ENCODE measurements at places on chromosomes 1 and 21.
A peak's percentile ranks its signal among the peaks of the same experiment; 100 is the strongest.

GRCh38 chr1:79982211-79982610, 975.7 kb upstream of the ADGRL4 start:
- DNase-seq: peak; percentile 93

DNA sequence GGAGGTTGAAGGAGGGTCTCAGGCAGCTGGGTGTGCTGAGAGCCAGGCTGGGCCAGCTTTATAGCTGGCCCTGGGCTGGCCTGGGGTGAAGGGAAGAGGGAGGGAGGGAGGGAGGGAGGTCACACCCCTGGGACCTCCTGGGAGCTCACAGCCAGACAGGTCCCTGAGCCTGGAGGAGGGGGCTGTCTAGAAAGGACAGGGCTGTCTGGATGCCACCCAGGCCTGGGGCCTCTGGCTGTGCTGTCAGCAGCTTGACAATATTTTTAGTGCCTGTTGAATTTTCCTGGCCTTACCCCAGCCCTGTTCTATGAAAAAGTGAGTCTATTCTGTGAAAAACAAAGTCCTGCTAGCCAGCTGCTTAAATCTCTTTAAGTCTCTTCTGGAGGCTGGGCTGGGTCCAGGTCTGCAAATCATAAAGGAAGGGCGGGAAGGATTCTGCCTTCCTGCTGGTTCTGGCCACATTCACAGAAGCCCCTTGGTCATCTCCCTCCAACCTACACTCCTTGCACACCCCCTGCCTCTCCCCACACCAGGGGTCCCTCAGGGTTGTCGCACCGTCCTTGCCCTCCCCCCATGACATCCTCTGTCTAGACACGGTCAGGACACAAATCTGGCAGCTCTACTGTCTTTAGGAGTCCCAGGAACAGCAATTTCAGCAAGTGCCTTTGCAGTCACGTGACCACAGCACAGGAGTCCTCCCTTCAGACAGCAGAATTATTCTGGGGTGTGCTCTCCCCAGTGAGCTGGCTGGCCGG, at the start of gene LEFTY2:
TSS of gene LEFTY2 (minus strand) at position 34 of the 755 bp plus-strand sequence. CDS start 80 bp downstream, outside the sequence.
- DNase-seq: peak; percentile 64

GRCh38 chr1:52633291-52633754, 355 bp downstream of the SHISAL2A start:
- peak; percentile 47 for DNase-seq

DNA sequence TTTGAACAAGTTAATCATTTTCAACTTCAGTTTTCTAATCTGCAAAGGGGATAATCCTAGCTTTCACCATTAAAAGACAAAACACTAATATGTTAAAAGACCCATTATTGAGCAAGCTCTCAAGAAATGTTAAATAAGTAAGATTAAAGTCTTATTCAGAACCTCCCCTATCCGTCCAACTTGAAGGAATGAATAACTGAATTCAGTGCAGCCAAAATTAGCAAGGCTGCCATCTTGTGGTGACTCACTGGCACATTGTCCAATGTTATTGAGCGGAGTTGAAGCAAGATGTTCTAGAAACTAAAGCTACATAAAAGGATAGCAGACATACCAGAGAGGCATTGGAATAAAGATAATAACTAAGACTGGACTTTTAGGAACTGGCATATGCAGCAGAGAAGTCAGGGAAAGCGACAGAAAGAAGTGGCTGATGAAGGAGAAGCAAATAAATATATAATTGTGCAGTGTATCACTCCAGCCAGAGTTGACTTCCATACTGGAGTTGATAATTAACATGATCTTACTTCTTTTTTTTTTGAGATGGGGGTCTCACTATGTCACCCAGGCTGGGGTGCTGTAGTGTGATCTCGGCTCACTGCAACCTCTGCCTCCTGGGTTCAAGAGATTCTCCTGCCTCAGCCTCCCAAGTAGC, 8.2 kb upstream of the CAP1 start:
- DNase-seq: no peak

- DNase-seq: no peak
Observed at GRCh38 chr1:213260311-213261075, 209.5 kb downstream of the RPS6KC1 start.

- DNase-seq: no peak
Observed at GRCh38 chr1:8533124-8533523, 215.2 kb downstream of the SLC45A1 start.

GRCh38 chr1:162846256-162847212, 14.4 kb downstream of the CCDC190 start:
- DNase-seq: no peak

- DNase-seq: no peak
Observed at GRCh38 chr1:226990133-226990716, 50.1 kb downstream of the COQ8A start.

- no peak for DNase-seq
Observed at GRCh38 chr1:109912873-109913272, 2.2 kb downstream of the CSF1 start.

DNA sequence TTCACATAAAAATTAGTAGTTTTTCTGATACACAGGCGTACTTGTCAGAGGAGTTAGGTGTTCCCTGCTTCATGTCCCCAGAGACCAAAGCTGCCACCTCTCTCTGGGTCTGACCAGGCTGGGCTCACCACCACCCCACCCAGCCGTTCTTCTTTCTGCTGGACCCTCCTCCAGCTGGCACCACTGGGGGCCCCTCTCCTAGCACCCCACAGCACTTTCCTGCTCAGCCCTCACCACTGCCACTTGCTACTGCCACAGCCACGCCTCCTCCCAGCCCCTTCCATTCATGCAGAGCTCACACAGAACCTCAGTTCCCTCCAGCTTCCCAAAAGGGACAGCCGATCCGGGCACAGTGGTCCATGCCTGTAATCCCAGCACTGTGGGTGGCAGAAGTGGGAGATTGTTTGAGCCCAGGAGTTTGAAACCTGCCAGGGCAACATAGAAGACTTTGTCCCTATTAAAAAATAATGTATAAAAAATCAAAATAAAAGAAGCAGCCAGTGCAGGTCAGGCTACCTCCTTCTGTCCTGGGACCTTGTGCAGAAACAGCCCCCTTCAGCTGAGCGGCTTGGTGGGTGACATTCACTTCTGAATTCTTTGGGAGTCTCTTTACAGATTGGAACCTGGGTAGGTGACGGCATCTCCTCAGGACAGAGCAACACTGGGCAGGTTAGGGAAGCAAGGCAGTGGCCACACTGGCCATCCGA, 208.3 kb downstream of the TOMM20 start:
- no peak for DNase-seq

DNA sequence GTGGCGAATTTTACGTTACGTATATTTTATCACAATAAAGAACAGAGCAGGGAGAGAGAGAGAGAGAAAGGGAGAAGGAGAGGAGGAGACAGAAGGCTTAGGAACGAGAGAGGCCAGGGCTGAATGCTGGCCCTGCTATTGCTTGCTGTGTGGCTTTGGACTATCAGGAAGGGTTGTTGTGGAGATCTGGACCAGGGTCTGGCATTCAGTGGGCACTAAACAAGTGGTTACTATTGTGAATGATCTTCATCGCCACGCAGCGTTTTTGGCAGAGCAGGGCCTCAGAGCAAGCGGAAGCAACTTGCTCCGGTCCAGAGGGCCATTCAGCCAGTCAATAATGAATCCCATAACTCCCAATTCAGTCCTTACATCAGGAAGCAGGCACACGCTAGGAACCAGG, 26.4 kb downstream of the PIK3C2B start:
- no peak for DNase-seq

DNA sequence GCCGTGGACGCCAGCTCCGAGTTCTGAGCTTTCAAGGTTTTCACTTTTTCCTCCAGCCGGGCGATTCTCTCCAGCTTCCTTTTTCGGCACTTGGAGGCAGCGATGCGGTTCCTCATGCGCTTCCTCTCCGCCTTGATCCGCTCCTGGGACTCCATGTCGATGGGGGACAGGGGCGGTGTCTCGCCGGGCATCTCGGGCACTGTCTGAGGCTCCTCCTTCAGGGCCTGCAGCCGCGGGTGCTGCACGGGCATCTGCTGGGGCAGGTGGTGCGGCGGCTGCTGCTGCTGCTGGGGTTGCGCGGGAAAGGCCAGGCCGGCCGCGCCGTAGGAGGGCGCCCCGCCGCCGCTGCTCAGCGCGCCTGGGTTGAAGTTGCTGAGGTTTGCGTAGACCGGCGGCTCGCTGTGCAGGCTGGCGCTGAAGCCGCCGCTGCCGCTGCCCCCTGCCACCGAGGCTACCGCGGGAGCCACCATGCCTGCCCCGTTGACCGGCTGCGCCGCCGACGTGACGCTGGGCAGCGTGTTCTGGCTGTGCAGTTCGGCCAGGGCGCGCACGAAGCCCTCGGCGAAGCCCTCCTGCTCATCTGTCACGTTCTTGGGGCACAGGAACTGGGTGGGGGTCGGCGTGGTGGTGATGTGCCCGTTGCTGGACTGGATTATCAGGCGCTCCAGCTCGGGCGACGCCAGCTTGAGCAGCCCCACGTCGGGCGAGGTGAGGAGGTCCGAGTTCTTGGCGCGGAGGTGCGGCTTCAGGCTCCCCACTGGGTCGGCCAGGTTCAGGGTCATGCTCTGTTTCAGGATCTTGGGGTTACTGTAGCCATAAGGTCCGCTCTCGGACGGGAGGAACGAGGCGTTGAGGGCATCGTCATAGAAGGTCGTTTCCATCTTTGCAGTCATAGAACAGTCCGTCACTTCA, 1.4 kb downstream of the JUN start:
- DNase-seq: peak; percentile 74

GRCh38 chr21:34604556-34604955, 10.4 kb downstream of the RCAN1 start:
- DNase-seq: no peak

DNA sequence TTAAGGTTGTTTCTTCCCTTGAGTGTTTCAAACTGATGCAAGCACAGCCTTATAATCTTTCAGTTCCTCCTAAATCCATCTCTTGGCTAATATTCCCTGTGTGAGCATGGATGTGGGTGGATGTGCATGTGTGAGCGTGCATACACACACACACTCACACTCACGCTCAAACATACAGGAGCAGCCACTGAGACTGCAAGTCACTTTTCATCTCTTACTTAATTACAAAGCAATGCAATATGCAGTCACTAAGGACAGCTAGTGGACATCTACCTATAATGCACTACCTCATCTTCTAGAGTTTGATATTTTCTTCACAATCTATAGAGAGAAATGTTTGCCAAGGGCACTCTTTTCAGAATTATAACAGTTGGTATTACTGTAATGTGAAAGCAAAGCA, 1.4 kb downstream of the ESRRG start:
- DNase-seq: no peak

DNA sequence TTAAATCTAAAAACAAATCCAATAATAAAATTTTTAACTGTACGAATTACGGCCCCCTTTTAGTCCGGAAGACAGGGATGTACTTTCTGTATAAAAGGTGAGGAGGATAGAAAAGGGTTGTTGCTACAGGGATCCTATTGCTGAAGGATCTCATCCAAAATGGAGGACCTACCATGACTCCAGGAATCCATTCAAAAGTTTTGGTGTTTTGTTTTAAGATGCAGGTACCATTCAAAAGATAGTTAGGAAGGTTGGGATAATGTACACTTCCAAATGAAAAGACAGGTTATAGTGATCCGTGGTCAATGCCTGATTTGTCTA, 1.3 kb upstream of the ENAH start:
- DNase-seq: no peak

- no peak for DNase-seq
Observed at GRCh38 chr1:196774175-196774574, 465 bp upstream of the CFHR3 start.

GRCh38 chr21:40833184-40833583, 13.8 kb downstream of the DSCAM start:
- DNase-seq: no peak

- DNase-seq: peak; percentile 82
Observed at GRCh38 chr1:39632682-39633417, 6.6 kb downstream of the HEYL start.

- DNase-seq: peak; percentile 85
Observed at GRCh38 chr1:37474046-37474696, at the start of gene ZC3H12A. TSS of gene ZC3H12A (plus strand) at chr1:37474580. CDS start at chr1:37475497, 917 bp downstream.

DNA sequence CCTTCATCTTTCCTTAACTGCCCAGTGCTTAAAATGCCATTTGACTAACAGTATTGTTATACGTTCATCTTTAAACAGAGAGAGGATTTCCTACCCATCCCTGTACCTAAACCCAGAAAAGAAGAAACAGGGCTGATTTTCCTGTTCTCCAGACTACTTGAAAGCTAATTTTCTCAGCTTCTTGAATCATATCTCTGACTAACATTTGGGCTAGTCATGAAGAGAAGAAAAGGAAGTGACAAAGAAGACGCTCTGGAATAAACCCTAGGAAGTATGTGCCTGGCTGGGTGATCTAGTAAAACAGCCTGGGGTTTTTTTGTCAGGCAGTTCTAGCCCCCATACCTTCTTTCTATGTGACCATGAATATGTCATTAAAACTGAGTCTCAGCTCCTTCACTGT, 44.8 kb upstream of the SGIP1 start:
- DNase-seq: no peak

DNA sequence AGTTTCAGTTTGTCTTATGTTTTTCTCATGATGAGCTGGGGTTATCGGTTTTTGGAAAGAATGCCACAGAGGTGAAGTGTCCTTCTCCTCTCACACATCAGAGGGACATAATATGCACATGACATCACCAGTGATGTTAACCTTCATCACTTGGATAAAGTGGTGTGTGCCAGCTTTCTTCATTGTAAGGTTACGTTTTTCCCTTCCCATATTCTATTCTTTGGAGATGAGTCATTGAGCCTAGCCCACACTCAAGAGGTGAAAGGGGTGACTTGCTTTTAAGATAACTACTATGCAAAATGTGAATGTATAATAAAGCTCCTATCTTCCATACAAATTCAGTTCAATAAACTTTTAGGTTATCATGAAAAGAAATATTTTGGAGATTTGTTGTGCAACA, 36.7 kb upstream of the MAGI3 start:
- no peak for DNase-seq

- no peak for DNase-seq
Observed at GRCh38 chr1:78716186-78716585, 66.6 kb downstream of the IFI44 start.

DNA sequence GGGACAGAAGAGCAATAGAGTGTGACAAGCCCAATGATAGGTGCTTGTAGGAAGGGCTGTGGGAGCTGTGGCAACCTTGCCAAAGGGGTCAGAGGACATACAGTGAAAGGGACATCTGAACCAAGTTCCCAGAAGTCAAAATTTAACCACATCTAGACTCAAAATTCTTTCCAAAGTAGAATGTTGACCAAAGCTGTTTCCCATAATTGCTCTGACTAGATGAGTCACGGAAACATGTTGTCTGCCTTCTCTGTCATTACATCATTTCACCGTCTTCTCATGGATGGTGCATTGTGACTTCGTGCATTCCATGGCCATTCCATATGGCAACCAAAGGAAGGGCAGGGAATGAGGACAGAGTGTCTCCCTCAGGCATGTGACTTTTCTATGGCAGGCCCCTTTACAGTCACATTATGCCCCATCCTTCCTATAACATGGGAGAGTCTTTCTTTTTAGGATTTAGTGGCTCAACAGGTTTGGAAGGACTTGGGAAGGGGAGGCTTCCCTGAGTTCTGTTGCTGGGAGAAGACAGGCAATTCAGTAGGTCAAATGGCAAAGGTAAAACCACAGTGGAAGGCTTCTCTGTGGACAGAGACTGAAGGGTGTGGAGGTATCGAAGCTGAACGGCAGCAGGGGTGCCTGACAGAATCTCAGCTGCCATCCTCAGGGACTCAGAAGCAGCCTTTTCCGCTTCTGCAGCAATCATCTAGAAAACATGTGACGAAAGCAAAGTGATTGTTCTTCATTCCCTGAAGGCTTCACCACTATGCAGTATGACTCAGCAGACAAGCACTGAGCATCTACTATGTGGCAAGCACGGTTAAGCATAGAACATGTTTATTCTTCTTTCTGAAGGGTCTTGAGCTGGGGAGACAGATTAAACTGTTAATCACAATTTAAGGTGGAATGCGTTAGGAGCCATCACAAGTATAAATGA, 24.7 kb downstream of the NPHS2 start:
- no peak for DNase-seq

Data from left hindlimb (tissue), 1 donor.